D721Med (cell line): ENCODE measurements at places on chromosomes 11 and 22.

GRCh38 chr22:47395481-47395880, 633.0 kb downstream of the TBC1D22A start:
- no peak for DNase-seq

GRCh38 chr22:26956371-26956770, 299.0 kb downstream of the MIAT start:
- DNase-seq, result no peak

DNA sequence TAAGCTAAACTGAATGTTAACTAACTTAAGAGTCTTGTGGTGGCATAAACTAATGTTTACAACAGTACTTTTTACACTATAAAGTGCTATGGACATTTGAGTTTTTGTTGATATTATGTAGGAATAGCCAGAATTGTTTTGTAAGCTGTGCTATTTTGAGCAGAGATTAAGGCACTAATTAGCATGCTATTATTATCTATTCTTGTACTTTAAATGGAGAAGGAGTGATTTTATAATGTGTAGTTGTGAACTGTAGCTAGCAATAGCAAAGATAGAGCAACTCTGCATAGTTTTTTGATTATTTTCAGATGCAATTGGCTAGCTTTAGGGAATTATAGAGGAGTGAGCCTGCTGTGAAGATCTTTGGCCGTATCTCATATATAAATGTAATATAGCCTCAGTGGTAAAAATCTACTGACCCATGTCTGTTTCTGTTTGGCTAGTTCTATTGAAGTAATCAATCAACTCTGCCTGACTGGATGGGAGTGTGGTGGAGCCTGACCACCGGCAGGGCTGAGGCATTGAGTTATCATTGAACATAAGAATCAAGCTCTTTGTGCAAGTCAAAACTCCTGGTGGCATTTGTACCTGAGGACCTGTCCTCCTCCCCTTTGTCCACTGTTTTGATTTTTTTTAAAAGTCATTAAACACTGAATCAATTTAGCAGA, 34.3 kb downstream of the NCAM1 start:
- DNase-seq, result no peak

DNA sequence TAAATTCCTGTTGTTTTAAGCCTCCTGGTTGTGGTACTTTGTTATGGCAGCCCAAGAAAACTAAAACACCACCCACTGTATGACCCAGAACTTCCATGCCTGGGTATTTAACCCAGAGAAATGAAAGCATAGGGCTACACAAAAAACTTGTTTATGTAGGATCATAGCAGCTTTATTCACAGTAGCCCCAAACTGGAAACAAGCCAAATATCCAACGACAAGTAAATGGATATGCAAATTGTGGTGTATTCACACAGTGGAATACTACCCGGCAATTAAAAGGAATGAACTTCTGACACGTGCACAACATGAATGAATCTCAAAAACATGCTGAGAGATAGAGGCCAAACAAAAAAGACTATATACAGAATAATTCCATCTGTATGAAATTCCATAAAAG, 62.2 kb upstream of the NAV2 start:
- no peak for DNase-seq

- DNase-seq, result no peak
Measured at GRCh38 chr11:2711161-2711560, 11.4 kb upstream of the KCNQ1OT1 start.

- DNase-seq, result no peak
Measured at GRCh38 chr22:46564084-46564714, 26.8 kb upstream of the CELSR1 start.

DNA sequence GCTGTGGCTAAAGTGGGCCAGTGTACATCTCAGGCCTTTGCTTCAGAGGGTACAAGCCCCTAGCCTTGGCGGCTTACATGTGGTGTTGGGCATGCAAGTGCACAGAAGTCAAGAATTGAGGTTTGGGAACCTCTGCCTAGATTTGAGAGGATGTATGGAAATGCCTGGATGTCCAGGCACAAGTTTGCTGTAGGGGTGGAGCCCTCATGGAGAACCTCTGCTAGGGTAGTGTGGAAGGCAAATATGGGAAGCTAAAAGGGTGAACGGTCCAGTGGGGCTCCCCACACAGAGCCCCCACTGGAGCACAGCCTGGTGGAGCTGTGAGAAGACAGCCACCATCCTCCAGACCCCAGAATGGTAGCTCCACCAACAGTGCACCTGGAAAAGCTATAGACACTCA, 28.5 kb upstream of the PGR start:
- no peak for DNase-seq

- DNase-seq, result no peak
Measured at GRCh38 chr11:86706338-86707131, 34.1 kb upstream of the ME3 start.

DNA sequence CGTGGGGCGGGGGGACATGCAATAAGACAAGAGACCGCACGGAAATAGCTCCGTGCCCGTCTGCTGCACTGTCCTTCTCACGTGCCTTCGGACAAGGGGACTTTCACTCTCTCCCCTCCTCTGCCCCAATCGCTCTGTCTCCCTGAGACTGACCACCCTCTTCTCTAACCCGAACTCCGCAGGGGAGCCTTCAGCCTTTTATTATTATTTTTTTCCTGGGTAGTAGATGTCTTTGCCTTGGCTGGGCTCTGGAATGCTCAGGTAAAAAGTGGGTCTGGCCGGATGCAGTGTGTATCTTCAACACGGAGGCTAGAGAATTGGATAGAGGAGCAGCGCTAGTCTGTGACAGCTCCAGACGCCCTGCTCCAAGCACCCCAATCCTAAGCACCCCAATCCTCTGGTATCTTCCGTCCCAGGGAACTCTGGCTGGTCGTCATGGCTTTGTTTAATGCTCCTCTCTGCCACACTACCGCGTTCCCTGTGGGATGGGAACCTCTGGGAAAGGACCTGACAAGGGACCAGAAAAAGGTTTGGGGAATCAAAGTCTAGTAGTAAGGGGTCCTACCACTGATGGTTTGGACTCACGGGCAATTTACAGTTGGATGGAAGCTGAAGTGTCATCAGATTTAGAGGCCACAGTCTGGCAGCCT, 25.1 kb upstream of the ROBO3 start:
- no peak for DNase-seq

GRCh38 chr11:130508913-130509312, 60.5 kb downstream of the ADAMTS15 start:
- DNase-seq, result no peak

- DNase-seq, result no peak
Measured at GRCh38 chr22:27795053-27795452, 6.5 kb downstream of the MN1 start.

- no peak for DNase-seq
Measured at GRCh38 chr11:115929618-115930129, 425.5 kb upstream of the CADM1 start.

- DNase-seq, result no peak
Measured at GRCh38 chr11:59222464-59223060, 9.8 kb upstream of the MPEG1 start.

DNA sequence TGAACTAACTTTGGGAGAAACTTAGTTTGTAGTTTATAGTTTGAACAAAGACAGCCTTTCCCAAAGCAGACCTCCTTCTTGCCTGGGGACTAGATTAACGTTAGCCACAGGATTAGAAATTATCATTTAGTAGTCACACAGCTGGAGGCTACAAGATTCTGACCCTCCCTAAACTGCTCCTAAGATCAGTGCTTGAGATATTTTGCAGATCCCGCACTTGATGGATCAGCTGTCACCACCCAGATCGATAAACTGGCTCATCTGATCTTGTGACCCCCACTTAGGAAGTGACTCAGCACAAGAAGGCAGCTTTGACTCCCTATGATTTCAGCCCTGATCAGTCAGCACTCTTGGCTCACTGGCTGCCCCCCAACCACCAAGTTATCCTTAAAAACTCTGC, 1.6 kb downstream of the SLC22A24 start:
- no peak for DNase-seq

GRCh38 chr11:76644591-76644990, 26.0 kb downstream of the LRRC32 start:
- DNase-seq, result no peak

GRCh38 chr11:134670961-134671370, 258.9 kb upstream of the B3GAT1 start:
- no peak for DNase-seq

- no peak for DNase-seq
Measured at GRCh38 chr22:19358195-19358594, 66.7 kb upstream of the CLTCL1 start.

- no peak for DNase-seq
Measured at GRCh38 chr11:111665777-111666176, 63.5 kb downstream of the SIK2 start.
